ENCODE measurements at places on chromosomes 2 and 18.
A peak's percentile ranks its signal among the peaks of the same experiment; 100 is the strongest.

DNA sequence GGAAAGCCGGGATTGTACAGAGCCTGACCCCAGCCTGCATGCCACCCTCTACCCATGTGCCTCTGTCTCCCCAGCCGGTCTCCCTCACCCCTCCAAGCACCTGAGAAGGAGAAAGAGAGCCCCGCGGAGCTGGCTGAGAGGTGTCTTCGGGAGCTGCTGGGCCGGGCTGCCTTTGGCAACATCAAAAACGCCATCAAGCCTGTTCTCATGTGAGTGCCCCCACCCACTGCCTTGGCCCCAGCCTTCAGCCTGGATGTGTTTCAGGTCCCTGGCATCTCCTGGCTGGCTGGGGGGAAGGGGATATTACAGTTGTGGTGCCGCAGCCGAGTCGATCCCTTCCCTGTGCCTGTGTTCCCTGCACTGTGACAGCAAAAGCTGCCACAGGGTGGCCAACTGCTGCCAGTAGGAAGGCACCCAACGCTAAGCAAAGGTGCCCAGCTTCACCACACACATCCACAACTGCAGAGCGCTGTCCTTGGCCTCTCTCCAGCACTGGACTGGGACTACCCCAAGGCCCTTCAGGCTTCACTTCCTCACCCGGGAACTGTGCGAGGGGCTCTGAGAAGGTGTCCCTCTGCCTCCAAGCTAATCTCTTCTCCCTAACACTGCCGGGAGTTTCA, 38.4 kb downstream of the POMC start:
- DNase-seq, result no peak

- no peak for DNase-seq
Measured at GRCh38 chr18:75377258-75377657, 50.2 kb downstream of the SMIM21 start.

DNA sequence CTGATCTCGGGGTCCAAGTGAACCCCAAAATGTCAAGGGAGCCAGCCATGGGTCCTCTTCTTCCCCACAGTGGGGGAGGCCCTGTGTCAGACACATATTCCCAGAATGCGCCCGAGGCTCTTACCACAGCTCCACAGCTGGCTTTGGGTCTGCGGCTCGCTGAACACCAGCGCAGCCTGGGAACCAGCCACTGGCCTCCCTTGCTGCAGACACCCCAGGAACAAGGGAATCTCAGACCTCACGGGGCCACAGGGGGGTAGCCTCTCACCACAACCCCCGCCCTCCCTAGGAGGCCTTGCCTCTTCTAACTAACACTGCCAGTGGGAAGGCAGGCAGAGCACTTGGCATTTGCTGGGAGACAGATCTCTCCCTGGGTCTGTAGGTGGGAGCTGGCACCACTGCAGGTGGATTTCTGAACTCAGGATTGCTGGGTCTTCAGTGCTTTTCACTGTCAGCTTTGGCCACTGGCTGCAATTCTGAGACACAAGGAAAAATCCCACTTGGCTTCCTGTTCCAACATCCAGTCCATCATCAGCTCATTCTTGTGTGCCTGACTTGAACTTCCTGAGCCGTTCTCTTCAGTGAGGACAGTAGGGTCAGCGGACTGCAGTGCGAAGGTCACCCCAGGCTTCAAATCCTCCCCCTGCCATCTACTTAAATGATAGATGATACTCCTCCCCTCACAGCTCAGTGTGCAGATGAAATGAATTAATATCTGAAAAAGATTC, 128.7 kb downstream of the CAPN13 start:
- DNase-seq, result no peak

DNA sequence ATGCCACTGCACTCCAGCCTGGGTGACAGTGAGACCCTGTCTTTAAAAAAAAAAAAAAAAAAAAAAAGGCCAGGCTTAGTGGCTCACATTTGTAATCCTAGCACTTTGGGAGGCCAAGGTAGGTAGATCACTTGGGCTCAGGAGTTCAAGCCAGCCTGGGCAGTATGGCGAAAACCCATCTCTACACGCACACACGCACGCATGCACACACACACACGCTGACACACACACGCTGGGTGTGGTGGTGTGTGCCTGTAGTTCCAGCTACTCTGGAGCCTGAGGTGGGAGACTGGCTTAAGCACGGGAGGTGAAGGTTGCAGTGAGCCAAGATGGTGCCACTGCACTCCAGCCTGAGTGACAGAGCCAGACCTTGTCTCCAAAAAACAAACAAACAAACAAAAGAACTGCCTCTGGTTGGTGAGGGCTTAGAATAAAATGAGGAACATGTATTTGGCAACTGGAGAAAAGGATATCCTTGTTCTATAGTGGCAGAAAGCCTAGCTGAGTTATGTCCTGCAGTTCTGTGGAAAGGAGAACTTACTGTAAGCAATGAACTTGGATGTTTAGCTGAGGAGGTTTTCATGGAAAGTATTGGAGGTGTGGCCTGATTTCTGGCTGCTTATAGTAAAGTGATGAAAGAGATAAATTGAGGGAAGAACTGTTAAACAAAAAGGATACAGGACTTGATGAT, 34.0 kb downstream of the HAT1 start:
- peak; percentile 8 for DNase-seq

DNA sequence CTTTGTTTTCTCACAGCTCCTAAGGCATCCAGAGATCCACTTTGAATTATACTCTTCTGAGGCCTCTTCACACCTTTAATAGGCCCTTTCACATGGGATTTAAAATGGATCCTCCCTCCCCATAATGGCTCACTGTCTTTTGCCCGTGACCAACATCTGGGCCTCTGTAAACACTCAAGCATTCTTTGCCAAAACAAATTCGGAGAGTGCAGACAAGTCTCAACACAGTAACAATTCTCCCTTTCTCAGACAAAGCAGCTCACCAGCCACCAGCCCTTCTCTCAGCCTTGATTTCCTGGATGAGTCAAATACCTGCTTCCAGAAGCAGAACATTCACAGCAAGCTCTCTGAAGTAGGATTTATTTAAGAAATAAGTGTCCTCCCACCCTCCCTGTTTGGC, 14.0 kb upstream of the IMP4 start:
- no peak for DNase-seq

DNA sequence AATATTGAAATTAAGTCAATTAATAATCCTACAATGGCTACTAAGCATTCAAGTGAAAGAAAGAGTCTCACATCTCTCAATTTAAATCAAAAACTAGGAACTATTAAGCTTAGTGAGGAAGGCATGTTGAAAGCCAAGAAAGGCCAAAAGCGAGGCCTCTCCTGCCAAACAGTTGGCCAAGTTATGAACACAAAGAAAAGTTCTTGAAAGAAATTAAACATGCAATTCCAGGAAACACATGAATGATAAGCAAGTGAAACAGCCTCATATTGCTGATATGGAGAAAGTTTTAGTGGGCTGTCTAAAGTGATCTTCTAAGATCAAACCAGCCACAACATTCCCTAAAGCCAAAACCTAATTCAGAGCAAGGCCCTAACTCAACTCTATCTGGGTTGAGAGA, 11.8 kb downstream of the RDH14 start:
- DNase-seq, result no peak

- DNase-seq, result no peak
Measured at GRCh38 chr2:222280795-222281194, 18.0 kb downstream of the PAX3 start.

- DNase-seq, result no peak
Measured at GRCh38 chr18:22088029-22088428, 81.4 kb upstream of the GATA6 start.

- DNase-seq, result no peak
Measured at GRCh38 chr2:235763816-235764215, 270.0 kb downstream of the AGAP1 start.

- DNase-seq, result no peak
Measured at GRCh38 chr18:73749304-73749703, 398.3 kb downstream of the FBXO15 start.

- DNase-seq, result no peak
Measured at GRCh38 chr18:10067670-10068659, 154.1 kb downstream of the VAPA start.

DNA sequence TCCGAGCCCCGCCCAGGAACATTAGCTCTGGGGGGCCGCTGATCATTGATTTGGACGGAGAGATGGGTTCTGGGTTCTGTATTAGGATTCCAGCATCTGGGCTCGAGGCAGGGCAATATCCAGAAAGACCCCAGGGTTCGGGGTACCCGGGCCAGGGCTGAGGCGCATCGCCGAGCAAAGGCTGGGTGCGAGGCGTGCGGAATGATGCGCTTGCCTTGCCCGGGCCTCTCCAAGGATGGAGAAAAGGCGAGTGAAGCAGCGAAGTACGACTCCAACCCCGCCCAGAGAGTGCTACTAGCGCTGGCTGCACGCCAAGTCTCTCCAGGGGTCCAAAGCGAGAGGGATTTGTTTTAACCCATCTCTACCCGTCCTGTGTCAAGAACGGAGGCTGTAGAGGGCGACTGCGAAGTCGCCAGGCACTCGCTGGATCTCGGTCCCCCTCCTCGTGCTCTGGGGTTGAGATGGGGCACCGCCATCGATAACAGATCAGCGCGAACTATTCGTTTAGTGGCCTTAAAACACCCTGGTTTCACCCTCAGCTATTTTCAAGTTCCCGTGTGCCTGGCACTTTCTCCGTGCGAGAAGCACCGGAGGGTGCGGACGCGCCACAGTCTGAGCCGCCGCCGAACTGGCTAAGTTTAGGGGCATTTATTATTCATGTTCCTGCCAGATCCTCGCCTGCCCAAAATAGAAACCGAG, 1.9 kb downstream of the ADCYAP1 start:
- no peak for DNase-seq

DNA sequence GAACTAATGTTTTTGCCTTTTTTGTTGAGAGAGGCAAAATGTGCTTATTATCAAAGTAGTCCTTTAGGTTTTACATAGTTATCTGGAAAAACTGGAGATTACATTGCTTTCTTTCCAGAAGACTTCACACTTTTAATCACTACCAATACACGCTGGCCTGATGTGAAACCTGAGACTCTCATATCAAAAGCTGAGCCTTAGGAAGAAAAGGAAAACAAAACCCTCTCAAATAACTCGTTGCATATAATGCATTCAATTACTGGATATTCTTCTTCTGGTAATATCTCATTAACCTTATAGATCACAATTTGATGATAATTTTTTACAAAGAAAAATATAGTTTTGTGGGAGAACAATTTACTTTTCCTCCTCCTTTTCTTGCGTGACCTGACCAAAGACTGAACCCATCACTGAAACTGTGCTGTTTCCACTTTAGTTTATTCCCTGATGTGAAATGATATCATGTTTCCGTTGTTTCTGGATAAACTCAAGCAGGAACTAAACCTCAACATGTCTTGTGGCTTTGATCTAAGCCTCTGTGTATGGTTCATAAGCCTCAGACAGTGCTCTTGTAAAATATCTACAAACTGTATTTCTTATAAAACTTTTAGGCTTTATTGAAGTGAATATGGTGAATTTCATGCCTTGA, 332.4 kb downstream of the GULP1 start:
- DNase-seq, result no peak

DNA sequence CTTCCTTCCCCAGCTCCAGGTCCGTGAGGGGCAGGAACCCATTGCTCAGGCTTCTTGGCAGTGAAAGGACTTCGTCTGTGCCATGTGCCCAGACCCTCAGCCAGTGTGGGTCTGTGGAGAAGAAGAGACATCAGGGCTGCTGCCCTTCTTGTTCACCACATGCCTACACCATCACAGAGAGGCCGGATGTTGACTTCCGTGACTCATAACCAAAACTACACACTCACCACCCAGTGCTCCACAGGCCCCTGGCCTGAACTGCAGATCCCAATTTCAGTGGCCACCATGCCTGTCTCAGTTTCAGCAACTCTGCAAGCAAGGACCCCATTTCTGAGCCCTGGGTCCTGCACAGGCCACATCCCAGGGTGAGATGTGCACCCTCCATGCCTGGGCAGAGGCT, 332.6 kb upstream of the SALL3 start:
- no peak for DNase-seq

DNA sequence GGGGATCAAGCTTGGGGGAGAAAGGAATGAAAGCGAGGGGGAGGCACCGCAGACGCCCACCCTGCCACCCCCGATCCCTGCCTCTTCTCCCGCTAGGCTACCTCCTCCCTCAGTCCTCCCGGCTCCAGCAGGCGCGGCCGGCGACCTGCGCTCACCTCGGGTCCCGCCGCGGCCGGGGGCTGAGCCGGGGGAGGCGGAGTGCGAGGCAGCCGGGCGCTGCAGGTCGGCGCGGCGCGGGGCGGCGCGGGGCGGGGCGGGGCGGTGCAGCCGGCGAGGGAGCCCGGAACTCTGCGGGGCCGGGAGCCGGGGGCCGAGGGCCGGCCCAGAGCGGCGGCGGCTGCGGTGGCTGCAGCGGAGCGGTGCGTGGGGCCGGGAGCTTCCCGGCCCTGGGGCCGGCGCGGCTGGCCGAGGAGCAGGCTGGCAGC, 477 bp downstream of the ACVR1 start:
- no peak for DNase-seq

DNA sequence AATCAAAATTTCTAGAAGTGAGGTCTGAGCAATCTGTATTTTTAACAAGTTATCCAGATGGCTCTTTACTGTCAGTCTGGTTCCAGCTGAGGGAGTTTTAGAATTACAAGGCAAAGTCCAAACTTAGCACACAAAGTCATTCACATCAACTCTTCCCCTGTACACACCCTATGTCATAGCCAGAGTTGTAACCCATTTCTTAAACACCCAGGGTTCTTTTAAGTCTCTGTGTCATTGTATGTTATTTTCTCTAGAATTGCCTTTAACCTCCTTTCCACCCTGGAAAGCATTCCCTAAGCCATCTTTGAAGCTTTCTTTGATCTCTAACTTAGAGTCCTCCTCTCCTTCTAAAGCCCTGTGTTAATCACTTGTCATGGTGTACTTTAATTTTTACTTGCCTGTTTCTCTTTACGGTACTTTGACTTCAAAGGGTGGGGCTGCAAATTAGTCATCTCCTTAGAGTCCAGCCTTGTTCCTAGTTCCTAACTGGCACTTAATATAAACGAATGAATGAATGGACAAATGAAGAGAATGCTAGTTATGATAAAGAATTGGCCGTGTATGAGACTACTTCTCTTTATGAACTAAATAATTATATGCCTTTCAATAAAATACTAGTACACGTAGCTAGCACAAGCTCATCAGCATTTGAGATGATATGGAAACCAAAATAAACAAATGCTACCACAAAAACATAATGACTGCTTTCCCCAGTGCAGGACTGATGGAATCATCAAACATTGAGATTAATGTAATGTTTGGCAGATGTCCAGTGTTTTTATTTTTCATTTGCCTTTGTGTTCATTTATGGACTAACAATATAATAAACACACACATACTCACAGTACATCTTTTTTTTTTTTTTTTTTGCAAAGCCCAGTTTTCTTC, 11.9 kb upstream of the ACTR3 start:
- no peak for DNase-seq

DNA sequence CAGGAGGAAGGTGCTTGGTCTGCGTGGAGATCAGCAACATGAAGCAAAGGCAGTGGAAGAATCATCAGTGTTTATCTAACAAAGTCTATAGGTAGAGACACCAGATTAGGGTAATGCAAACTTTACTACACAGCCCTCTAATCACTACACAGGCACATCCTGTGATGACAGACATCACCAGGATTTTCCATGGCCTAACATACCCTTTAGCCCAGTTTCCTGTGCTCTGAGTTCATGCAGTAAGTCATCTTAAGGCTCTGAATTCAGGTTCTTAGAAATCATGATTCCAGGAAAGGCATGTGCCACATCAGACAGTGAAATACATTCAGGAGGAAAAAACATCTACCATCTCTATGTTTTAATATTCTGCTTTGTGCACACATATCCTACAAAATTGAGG, 708.5 kb upstream of the SLC8A1 start:
- DNase-seq, result no peak

GRCh38 chr2:181770150-181770549, 89.8 kb upstream of the NEUROD1 start:
- DNase-seq, result no peak

Measured in CD4-positive, alpha-beta T cell treated with Interleukin-4 for 4 hours (primary cell).